ENCODE measurements at places on chromosomes 16 and 17.

GRCh38 chr17:47707056-47707804, 13.3 kb downstream of the TBKBP1 start:
- DNase-seq, result no peak

DNA sequence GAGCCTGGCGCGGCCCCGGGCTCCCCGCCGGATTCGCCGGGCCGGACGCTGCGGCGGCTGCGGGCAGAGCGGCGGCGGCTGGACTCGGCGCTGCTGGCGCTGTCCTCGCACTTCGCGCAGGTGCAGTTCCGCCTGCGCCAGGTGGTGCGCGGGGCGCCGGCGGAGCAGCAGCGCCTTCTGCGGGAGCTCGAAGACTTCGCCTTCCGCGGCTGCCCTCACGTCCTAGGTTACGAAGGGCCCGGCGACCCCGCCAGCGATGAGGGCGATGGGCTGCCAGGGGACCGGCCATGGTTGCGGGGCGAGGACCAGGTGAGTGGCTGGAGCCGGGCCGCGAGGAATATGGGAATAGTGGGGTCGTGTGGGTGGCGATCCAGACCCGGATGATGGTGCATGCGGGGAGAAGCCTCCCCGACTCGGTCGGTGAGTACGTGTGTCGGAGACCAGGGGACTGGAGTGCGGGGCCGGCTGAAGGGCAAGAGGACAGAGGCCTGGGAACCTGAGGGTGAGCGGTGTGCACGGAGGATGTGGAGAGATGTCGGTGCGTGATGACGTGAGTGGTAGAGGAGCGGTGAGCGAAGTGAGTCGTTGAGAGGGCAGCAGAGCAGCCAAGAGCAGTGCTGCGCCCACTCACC, 517 bp downstream of the RUNDC1 start:
- peak; percentile 35 for DNase-seq

GRCh38 chr17:4719684-4720221, 9.3 kb downstream of the ARRB2 start:
- no peak for DNase-seq

DNA sequence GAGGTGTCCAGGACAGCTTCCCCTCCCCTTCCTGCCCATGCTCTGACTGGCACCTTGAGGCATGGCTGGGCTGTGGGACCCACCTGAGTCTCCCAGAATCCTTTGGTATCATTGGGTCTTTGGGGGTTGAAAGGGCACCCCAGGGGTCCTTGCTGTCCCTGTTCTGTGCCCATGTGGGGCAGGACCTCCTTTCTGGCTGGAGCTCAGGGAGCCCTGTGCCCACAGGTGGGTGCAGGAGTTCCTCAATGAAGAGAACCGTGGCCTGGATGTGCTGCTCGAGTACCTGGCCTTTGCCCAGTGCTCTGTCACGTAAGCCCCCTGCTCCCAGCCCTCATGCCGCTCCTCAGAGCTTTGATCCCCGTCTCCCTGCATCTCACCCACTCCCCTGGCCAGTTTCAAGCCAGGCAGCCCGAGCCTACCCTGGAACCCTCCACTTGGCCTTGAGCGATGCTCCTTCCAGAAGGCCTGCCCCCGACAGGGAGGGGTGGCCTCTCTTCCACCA, 11.8 kb downstream of the FMNL1 start:
- DNase-seq, result no peak

DNA sequence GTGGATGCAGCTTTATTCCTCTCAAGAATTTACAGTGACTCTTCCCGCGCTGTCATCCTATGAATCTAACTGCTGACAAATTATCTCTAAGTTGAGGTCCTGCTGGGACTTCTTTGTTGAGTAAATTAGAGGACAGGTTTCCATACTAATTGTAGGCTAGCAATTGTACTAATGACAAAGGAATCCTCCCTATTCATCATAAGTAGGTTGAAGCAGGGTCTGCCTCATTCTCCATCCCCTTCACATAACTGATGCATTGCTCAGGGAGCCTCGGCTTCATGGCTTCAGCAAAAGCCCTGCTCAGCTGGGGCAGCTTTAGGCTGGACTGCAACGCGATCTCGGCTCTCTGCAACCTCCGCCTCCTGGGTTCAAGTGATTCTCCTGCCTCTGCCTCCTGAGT, 83.1 kb upstream of the IRX6 start:
- no peak for DNase-seq

- no peak for DNase-seq
Measured at GRCh38 chr16:85929259-85929721, 30.3 kb downstream of the IRF8 start.

- no peak for DNase-seq
Measured at GRCh38 chr16:57993897-57994296, 6.6 kb downstream of the ZNF319 start.

GRCh38 chr17:7483255-7484066, 705 bp upstream of the POLR2A start:
- DNase-seq, result peak; percentile 91

- DNase-seq, result no peak
Measured at GRCh38 chr17:33229499-33229898, 63.6 kb downstream of the ASIC2 start.

DNA sequence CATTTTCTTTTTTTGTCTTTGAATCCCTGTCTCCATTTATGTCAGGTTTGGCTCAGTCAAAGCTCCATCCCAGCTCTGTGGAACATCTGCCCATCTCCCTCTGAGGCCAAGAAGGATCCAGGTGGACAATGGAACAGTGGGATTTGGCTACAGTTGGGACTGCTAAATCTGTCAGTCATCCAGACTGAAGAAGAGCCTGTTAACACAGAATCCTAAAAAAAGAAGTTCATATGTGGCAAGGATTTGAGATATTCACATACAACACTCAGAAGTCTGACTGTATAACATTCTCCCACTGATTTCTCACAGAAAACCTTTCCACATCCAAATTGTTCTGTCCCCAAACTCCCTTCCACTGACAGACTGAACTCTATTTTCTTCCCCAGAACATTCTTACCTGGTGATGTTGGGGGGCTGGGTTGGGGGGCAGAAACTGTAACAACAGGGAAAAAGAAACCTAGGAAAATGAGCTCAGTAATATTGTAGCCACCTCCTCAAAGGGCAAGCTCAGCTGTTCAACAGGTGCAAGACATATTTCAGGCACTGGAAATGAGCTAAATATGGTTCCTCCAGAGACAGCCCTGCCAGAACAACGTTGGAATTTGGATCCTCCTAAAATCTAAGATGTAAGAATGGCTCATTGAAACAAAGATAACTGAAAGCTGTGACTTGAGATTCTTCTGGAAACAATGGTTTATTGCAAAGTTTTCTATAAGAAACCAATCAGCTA, 301.5 kb upstream of the CDH5 start:
- DNase-seq, result no peak

DNA sequence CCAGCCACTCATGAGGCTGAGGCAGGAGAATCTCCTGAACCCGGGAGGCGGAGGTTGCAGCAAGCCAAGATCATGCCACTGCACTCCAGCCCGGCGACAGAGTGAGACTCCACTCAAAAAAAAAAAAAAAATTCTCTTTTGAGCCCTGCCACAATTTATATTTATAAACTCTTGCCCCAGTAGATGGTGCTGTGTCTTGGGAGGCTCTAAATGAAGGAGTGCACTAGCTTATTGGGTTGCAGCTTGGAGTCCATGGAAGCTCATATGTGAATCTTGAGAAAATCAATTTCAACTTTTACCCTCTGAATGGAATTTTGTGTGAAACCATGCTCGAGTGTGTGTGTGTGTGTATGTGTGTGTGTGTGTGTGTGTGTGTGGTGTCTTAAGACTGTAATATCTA, 420.1 kb downstream of the HS3ST4 start:
- DNase-seq, result no peak

Data from activated T-helper 9 cell treated with anti-CD3 and anti-CD28 coated beads, Interleukin-2, amount 50 U/mL, for 16 hours (primary cell).